ENCODE measurements at places on chromosomes 11 and 22.

DNA sequence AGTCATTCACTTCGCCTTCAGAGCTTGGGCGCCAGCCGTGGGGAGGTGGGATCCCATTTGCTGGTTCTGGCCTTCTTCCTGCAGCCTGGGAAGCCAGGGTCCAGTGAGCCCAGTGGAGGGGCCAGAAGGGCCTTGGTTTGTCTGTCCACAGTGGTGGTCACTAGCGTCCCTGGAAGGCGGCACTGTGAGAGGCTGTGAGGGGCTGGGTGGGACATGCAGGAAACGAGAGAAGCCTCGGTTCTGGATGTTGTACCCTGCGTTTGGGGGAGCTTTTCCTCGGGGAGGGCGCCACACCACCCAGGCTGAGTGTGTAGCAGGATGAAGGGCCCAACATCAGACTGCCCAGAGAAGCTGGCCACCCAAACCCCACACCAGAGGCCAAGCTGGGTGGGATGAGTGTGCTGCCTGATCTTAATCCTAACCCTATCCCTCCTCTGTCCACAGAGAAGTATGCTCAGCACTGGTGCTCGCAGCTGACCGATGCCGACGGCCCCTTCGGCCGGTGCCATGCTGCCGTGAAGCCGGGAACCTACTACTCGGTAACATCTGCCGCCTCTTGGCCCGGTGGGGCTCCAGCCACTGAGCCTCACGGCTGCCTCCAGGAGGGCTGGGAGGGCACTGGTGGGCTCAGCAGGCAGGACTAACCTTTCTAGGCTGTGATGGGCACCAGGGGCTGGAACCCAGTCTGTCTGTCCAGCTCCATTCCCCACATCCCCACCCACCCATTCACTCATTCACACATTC, 14.4 kb downstream of the MUC5AC start:
- DNase-seq = no peak

GRCh38 chr11:118283756-118284350, 19.8 kb upstream of the MPZL2 start:
- DNase-seq = no peak

- no peak for DNase-seq
Measured at GRCh38 chr11:27599217-27599616, 92.6 kb upstream of the LIN7C start.

DNA sequence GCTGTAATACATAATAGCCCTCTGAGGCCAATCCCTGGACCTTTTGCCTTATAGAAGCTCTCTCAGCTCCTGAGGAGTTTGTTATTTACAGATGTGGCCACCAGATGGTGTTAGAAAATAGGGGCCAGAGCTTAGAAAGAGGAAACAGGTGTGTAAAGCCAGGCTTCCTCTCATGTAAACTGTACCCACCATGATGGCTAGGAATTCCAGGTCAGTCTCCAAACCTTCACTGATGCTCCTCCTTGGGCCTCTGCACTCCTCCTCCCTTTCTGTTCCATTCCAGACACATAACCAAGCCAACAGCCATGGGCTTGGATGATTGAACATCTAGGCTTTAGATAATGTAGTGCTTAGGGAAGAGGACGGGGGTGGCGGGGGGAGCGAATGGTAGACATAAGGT, 39.7 kb downstream of the USP35 start:
- no peak for DNase-seq

GRCh38 chr22:19466848-19467752, 11.9 kb downstream of the UFD1 start:
- DNase-seq = no peak

DNA sequence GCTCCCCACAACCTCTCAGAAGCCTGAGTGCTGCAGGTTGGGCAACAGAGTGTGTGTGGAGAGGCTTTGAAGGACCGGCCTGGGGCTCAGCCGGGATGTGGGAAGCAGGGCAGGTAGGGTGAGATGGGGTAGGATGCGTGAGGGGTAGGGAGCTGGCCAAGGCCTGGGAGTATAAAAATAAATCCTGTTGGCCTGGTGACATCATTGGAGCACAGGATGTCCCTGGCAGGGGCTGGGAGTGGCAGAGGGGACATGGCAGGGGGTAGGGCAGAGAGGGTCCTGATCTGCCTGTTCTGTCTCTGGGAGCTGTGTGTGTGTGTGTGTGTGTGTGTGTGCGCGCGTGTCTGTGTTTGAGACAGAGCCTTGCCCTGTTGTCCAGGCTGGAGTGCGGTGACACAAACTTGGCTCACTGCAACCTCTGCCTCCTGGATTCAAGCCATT, 28.6 kb downstream of the TEF start:
- no peak for DNase-seq

DNA sequence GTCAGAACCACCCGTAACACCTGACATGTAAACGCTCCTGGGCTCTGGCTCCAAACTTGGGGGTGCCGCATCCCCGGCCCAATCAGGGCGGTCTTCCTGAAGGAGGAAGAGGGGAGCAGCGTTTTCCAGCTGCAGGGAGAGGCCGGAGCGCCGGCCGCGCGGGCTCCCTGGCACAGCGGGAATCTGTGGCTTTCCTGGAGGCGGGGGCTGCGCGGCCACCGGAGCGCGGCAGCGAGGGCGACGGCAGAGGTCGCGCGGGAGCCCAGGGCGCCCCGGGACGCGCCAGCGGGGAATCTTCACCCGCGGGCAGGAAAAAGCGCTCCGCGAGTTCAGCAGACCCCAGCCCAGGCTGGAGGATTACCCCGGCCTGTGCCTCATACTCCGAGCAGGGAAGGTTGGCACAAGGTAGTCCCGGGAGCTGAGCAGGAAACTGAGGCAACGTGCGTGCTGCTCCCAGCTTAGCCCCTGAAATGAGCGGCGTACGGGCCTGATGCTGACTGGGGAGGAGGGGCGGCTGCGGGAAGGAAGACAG, 600 bp upstream of the ESAM start:
- DNase-seq = no peak

- DNase-seq = no peak
Measured at GRCh38 chr22:38704654-38705234, 1.0 kb upstream of the GTPBP1 start.

DNA sequence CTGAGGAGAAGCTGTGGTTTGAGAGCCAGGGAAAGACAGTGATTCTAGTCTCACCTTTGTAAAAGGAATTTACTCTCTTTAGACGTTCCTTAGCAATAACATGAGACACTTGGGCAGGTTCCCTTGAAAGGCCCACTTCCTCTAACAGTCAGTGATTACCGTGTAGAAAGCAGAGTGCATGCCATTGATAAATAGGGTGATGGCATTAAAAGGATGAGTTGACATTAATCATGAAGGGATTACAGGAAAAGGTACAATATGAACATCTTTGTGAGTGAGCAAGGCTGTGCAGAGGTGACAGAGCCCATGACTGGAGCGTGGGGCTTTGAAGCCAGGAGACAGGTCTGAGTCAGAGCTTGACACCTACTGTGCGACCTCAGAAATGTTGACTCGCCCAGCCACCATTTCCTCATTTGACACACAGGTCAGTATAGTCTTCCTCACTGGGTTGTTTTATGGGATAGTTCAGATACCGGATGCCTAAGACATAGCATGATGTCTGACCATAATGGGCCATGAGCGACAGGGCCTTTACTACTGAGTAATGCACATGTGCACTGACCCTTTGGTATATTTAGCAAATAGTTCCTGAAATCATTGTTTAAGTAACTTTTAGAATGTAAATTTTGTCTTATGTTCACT, 341.7 kb upstream of the MTNR1B start:
- DNase-seq = no peak

DNA sequence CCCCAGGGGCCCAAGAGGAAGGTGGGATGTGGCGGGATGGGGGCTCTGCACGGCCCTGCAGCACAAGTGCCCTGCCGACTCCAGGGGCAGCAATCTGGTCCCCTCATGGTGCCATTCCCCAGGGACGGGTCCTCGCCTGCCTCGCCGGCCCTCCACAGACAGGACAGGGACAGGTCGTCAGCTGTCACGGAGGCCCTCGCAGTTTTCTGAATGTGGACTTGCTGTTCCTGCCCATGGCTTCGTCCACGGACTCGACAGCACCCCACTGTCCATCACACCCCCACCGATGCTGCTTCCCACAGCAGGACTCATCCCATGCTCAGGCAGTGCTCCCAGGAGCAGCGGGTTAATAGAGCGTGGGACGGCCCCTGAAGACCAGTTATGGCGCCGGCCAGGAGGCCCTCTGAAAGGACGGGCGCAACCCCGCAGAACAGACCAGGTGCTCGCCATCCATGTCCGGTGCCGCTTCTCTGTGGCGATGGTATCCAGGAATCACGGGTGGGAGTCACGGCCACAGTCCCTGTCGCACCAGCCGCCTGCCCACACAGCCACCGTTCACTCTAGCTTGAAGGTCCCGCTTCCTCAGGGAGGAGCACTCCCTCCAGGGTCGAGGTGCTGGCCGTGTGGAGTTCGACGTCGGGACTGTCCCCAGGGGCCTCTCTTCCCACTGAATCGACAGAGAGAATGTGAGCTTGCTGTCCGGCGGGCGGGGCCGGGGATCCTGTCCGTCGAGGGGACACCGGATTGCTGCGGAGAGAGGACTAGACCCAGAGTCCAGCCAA, 18.5 kb upstream of the MUC2 start:
- peak; percentile 21 for DNase-seq

DNA sequence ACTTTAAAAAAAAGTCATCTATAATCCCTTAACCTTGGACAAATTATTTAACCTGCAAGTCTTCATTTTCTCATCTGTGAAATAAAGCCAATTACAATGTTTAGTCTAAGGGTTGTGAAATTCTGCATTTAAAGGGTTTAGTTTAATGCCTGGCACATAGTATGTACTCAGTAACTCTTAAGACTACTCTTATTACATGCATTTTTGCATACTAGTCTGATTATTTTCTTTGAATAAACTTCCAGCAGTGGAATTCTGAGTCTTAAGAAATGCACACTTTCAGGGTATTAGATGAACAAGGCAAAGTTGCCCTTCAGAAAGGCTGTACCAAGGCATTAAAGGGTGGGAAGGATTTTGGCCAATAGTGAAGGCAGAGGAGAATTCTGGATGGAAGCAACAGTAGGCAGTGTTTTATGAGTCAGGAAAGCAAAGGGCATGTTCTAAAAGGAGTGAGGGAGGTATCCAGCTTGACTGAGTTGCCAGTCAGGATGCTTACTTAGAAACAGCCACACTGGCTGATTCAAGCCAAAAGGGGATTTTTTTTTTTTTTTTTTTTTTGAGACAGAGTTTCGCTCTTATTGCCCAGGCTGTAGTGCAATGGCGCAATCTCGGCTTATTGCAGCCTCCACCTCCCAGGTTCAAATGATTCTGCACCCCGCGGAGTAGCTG, 50.5 kb downstream of the SWAP70 start:
- no peak for DNase-seq

- no peak for DNase-seq
Measured at GRCh38 chr22:21628386-21629254, 1.2 kb downstream of the YDJC start.

DNA sequence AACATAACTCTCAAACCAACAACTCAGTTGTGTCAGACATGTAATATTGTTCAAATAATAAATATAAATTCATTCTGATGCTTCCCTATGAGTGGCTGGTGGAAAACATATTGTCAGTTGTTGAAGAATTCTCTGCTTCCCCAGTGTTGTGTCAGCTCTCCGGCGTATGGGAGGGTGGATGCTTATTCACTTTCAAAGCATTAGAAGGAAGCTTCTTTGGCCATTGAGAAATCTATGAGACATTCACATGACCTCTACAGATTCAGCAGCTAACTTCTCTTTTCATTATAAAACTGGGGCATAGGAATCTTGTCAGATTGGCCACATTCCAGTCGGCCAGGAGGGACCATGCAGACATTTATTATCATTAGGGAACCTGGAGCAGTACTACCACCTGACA, 2.9 kb downstream of the OR51V1 start:
- no peak for DNase-seq

- DNase-seq = no peak
Measured at GRCh38 chr22:21826204-21826603, 41.2 kb downstream of the MAPK1 start.

- DNase-seq = no peak
Measured at GRCh38 chr11:116696381-116696941, 76.3 kb downstream of the BUD13 start.

DNA sequence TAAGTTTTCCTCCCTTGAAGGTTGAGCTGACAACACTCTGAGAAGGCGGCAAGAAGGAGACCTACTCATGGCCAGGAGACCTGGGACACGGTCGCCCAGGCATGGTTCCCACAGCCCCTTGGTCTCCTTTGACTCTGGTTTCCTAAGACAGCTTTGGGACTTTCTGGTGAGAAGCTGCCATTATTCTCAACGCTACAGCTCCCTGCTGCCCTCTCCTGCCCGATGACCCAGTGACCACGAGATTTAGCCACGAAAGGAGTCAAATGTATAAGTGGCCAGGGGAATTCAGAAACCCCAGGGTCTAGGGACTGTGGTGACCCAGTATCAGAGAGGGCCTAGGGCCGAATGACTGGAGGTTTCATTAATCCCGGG, 699 bp upstream of the SDF2L1 start:
- no peak for DNase-seq

GRCh38 chr11:2193099-2193887, 21.7 kb upstream of the TH start:
- DNase-seq = no peak

DNA sequence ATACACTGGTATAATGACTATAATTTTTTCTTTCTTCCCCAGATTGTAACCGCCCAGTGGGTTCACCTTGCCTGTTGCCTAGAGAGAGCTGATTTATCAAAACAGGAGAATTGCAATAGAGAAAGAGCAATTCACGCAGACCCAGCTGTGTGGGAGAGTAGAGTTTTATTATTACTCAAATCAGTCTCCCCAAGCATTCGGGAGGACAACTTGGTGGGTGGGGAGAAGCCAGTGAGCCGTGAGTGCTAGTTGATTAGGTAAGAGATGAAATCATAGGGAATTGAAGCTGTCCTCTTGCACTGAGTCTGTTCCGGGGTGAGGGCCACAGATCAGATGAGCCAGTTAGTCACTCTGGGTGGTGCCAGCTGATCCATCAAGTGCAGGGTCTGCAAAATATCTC, 73.2 kb downstream of the SLC35F2 start:
- no peak for DNase-seq

GRCh38 chr11:2888266-2888968, 2.8 kb upstream of the CDKN1C start:
- peak; percentile 90 for DNase-seq

DNA sequence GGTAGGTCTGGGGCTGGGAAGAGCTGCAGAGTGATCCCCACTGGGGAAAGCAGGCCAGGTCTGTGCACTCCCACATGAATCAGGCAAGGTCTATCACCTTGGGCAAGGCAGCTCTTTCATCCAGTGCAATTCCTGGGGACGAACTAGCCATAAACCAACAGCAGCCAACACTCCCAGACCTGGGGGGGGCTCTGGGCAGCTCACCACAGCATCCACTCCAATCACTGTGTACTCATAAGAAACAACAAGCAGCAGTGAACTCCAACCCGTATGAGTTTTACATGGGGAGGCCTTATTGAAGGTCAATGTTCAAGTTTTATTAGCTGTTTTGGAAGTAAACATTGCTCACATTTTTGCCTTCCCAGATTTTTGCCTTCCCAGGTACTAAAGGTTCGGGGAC, 157.4 kb upstream of the NAV2 start:
- no peak for DNase-seq

GRCh38 chr22:21622919-21623647, 6.7 kb downstream of the YDJC start:
- DNase-seq = no peak

All from activated CD4-positive, CD25-positive, alpha-beta regulatory T cell treated with anti-CD3 and anti-CD28 coated beads, Interleukin-2, amount 50 U/mL, for 72 hours (primary cell).